ENCODE measurements at places on chromosomes 2 and 18.

- peaks cover 20% of the 10 kb centered on the region for H3K4me1 ChIP-seq
- H3K36me3 ChIP-seq = no peaks in the 10 kb centered on the region
- H3K27me3 ChIP-seq = no peaks in the 10 kb centered on the region
- H3K27ac ChIP-seq = no peak overlapping the region
Observed at GRCh38 chr2:159605441-159606178, 10.7 kb downstream of the BAZ2B start.

- H3K4me1 ChIP-seq = no peaks in the 10 kb centered on the region
- H3K36me3 ChIP-seq = no peaks in the 10 kb centered on the region
- no peaks in the 10 kb centered on the region for H3K27me3 ChIP-seq
- no peak overlapping the region for H3K4me3 ChIP-seq
- DNase-seq = no peak
- H3K27ac ChIP-seq = no peak overlapping the region
Observed at GRCh38 chr2:118642501-118642900, 204.9 kb downstream of the EN1 start.

DNA sequence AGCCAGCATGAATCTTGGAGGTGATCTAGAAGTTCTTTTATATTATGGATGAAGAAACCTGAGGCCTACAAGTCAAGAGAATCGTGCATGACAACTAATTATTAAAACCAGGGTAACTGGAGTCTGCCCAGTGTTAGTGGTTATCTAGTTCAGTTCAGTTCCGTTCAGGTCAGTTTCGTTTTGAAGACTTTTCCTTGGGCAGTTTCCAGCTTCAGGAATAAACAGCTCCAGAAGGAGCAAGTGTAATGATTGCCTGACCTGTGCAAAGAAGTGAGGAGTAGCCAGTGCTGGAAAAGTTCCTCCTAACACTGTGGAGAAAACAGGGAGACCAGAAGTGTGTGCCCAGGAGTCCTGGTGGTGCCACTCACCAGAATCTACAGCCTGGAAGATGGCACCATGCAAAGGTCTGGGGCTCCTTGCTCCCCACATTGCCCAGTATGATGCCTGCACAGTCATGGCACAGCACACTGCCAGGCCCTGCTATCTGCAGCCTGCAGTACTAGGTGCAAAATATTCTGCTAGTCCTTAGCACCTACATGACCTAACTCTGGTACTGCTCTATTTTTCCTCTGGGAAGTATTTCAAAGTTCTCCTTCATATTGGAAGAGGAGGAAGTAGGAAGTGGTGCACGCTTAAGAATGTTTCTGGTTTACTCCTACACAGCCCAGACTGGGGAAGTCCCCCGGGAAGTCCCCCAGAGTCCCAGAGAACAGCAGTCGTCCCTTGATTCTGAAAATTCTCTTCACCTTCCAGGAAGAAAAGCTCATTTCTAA, 65.8 kb downstream of the SUMO1 start:
- no peaks in the 10 kb centered on the region for H3K4me1 ChIP-seq
- H3K27ac ChIP-seq = no peak overlapping the region
- H3K36me3 ChIP-seq = no peaks in the 10 kb centered on the region
- no peak overlapping the region for H3K4me3 ChIP-seq
- no peaks in the 10 kb centered on the region for H3K27me3 ChIP-seq
- no peak for DNase-seq

- H3K27me3 ChIP-seq = no peaks in the 10 kb centered on the region
- peaks cover 4% of the 10 kb centered on the region for H3K4me1 ChIP-seq
- no peak overlapping the region for H3K4me3 ChIP-seq
- no peak for DNase-seq
- H3K27ac ChIP-seq = no peak overlapping the region
- no peaks in the 10 kb centered on the region for H3K36me3 ChIP-seq
Observed at GRCh38 chr18:26457611-26458353, 90.6 kb downstream of the KCTD1 start.

GRCh38 chr18:9824952-9825371, 60.8 kb upstream of the TXNDC2 start:
- peaks cover 59% of the 10 kb centered on the region for H3K4me1 ChIP-seq
- H3K4me3 ChIP-seq = no peak overlapping the region
- no peaks in the 10 kb centered on the region for H3K27me3 ChIP-seq
- DNase-seq = no peak
- peak overlapping the region; percentile 87 for H3K27ac ChIP-seq

DNA sequence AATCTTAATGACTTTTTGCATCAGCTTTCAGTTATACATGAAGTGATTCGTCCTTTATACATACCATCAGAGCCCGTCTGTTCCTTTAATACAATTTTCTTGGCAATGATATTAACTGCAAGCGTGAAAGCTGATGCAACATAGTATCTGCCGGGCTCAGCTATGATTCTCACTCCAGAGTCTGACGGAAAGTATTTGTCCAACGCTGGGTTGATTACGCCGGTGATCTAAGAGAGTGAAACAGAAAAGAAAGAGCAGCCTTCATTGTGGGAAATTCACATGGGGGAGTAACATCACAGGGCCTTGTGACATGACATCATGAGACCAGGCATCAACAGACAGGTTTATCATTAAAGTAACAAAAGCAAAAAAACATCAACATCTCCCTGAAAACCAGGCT, 6.2 kb downstream of the ODC1 start:
- no peak overlapping the region for H3K27ac ChIP-seq
- H3K27me3 ChIP-seq = no peaks in the 10 kb centered on the region
- H3K4me3 ChIP-seq = no peak overlapping the region
- H3K36me3 ChIP-seq = peaks cover 39% of the 10 kb centered on the region
- no peak for DNase-seq

- H3K27me3 ChIP-seq = peaks cover 63% of the 10 kb centered on the region
- no peak within 1 kb of the TSS for H3K27ac ChIP-seq
- no peaks in the 10 kb centered on the region for H3K36me3 ChIP-seq
- H3K4me3 ChIP-seq = peak within 1 kb of the TSS; percentile 59
- peak; percentile 34 for DNase-seq
- peaks cover 11% of the 10 kb centered on the region for H3K4me1 ChIP-seq
Observed at GRCh38 chr2:136117909-136118818, at the start of gene CXCR4. Gene CXCR4, minus strand, starts transcription at chr2:136118149. Its CDS starts 89 bp downstream, at chr2:136118060.

- no peak for DNase-seq
- no peaks in the 10 kb centered on the region for H3K4me1 ChIP-seq
- H3K27ac ChIP-seq = no peak overlapping the region
- H3K36me3 ChIP-seq = no peaks in the 10 kb centered on the region
Observed at GRCh38 chr2:177939211-177939610, 133.4 kb downstream of the PDE11A start.

GRCh38 chr2:160210599-160211138, 10.6 kb upstream of the ITGB6 start:
- no peak overlapping the region for H3K27ac ChIP-seq
- H3K36me3 ChIP-seq = no peaks in the 10 kb centered on the region
- DNase-seq = peak; percentile 68
- no peaks in the 10 kb centered on the region for H3K27me3 ChIP-seq

GRCh38 chr2:157441072-157441454, 2.8 kb downstream of the CYTIP start:
- no peaks in the 10 kb centered on the region for H3K36me3 ChIP-seq
- no peaks in the 10 kb centered on the region for H3K27me3 ChIP-seq
- no peak overlapping the region for H3K4me3 ChIP-seq
- H3K4me1 ChIP-seq = no peaks in the 10 kb centered on the region
- no peak overlapping the region for H3K27ac ChIP-seq

DNA sequence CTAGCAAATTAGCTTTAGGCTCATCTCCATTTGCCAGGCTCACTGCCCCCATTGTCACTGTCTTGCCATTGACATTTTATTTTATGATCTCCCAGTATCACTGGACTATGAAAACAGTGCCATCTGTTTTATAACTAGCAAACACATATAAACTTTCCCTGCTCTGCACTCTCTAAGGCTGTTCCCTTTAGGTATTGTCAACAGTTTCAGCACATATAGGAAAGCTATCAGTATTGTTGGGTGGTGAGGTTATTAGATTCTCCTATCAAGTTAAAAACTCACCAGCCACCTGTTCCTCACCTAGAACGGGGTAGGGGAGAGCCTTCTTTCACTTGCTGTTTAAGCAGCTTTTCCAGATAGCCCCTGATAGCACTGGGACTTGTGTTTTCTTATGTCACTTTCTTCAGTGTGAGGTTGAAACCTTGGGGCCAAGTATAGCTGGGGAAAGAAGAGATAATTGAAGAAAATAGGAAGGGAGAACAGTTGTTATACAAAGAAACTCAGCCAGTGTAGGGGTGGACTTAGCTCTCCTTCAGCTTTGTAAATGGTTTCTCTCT, 32.5 kb downstream of the CFLAR start:
- peak overlapping the region; percentile 41 for H3K4me3 ChIP-seq
- peaks cover 9% of the 10 kb centered on the region for H3K36me3 ChIP-seq
- H3K27ac ChIP-seq = peak overlapping the region; percentile 98
- no peaks in the 10 kb centered on the region for H3K27me3 ChIP-seq

DNA sequence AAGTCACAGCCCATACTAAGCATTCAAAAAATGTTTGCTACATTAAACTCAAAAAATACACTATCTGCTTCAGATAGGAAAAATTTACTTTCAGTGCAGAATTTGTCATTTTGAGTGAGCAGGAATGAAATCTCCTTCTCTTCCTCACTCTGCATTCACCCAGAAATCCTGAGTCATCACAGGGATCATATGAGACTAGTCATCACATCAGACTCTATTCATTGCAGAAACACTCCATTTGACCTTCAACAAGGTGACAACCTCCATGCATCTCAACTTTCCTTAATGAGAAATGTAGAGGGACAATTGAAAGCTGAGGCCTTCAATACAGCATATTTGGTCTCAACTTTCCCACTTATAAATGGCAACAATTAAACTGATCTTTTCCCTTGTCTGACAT, 130.4 kb upstream of the CYP26B1 start:
- H3K36me3 ChIP-seq = no peaks in the 10 kb centered on the region
- H3K4me3 ChIP-seq = no peak overlapping the region
- no peak overlapping the region for H3K27ac ChIP-seq
- no peaks in the 10 kb centered on the region for H3K27me3 ChIP-seq
- no peak for DNase-seq

DNA sequence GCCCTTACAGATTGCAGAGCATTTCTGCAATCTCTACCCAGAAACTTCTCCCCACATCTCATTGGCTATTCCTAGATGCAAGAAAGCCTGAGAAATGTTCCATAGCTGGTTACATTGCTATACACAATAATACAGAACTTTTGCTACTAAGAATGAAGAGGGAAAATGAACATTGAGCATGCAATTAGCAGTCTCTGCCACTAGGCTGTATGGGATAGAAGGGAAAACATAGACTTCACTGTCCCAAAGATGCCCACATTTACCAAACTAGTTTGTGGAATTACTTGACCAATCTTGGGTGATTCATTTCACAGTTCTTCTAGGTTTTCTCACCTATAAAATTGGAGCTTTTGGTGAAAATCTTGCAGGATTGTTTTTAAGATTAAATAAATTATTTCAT, 265.7 kb upstream of the NT5C1B start:
- H3K36me3 ChIP-seq = no peaks in the 10 kb centered on the region
- H3K4me3 ChIP-seq = no peak overlapping the region
- H3K4me1 ChIP-seq = no peaks in the 10 kb centered on the region

- DNase-seq = no peak
- H3K27ac ChIP-seq = no peak overlapping the region
- no peaks in the 10 kb centered on the region for H3K36me3 ChIP-seq
Observed at GRCh38 chr2:206245265-206245672, 29.2 kb upstream of the ZDBF2 start.

DNA sequence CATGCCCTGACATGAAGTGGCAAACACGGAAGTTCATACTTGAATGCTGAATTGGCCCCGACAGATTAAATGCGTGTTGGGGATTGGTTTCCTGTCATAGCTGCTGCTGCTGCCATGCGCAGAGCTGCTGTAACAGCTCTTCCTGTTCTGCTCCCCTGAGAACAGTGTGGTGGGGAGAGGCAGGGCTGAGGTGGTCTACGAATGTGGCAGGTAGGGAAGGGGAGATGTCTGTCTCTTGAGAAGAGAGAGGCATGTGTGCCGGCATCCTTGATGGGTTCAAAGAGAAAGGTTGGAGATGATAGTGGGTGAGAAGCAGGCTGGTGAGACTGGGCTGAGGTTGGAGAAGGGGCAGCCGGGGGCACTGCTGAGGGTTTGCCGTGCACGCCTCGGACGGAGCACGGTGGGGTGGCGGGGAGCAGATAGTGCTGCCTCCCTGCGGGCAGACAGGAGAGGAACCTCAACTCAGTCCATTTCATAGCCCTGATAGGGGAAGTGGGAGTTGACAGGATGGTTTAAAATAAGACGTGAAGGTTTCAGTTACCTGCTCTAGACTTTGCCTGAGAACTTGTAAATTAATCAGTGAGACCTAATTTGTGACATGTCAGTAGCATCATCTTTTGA, 46.1 kb downstream of the TMEM185B start:
- no peaks in the 10 kb centered on the region for H3K27me3 ChIP-seq
- no peak overlapping the region for H3K27ac ChIP-seq
- no peaks in the 10 kb centered on the region for H3K4me1 ChIP-seq
- H3K36me3 ChIP-seq = no peaks in the 10 kb centered on the region
- DNase-seq = no peak

- H3K4me3 ChIP-seq = no peak overlapping the region
- no peaks in the 10 kb centered on the region for H3K27me3 ChIP-seq
- H3K27ac ChIP-seq = no peak overlapping the region
- DNase-seq = no peak
Observed at GRCh38 chr2:9895669-9896590, 52.7 kb downstream of the TAF1B start.

DNA sequence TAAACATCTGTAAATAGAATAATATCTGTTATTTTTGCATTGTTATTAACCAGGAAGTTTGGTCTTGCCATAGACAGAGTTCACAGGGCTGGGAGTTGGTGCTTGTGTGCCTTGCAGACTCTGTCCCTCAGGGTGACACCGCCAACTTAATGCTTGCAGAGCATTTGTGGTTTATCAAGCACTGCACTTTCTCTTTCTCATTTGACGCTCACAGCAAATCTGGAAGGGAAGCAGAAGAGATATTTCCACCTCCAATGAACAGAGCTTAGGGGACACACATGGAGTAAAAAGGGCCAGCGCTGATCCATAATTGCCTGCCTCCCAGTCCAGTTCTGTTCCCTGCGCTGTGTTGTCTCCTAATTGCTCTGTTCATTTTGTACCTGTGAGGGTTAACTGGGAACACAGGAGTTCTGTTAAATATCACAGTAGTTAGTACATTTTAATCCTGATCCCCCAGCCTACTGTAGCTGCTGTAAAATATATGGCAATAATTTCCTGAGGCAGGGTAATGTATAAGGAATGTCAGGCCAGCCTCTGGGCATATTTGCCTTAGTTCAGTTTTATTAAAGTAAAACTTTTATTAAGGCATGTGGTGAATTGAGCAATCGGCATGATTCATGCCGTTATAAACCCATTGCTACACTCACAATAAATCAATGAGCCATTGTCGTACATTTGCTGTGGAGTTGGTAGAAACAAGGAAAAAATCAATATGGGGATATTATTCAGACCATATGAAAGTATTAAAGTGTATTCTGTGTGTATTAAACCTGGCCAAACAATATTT, 182.5 kb upstream of the OSR1 start:
- no peak overlapping the region for H3K27ac ChIP-seq
- H3K27me3 ChIP-seq = no peaks in the 10 kb centered on the region
- no peak overlapping the region for H3K4me3 ChIP-seq
- peak; percentile 56 for DNase-seq

- H3K36me3 ChIP-seq = no peaks in the 10 kb centered on the region
- no peaks in the 10 kb centered on the region for H3K27me3 ChIP-seq
- no peaks in the 10 kb centered on the region for H3K4me1 ChIP-seq
- no peak overlapping the region for H3K27ac ChIP-seq
Observed at GRCh38 chr2:232327105-232328031, 51.2 kb upstream of the ALPP start.
